ENCODE measurements at places on chromosomes 5 and 9.
A peak's percentile ranks its signal among the peaks of the same experiment; 100 is the strongest.

DNA sequence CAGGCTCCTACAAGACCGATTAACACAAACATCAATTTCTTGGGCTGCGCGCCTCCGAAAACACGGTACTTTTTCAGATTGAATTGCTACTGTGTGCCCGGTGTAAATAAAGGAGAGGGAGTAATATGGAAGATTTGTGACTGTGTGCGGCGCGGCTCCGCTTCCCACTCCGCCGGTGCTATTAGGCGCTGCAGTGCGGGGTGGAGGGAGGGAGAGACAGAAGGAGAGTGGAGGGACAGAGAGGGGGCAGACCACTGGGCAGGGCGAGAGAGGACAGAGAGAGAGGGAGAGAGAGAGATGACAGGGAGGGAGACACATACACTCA is 24.7 kb upstream of the RNU6ATAC start:
- no peak for DNase-seq

GRCh38 chr9:112233769-112234168 is 58.7 kb upstream of the SUSD1 start:
- peak; percentile 79 for DNase-seq

DNA sequence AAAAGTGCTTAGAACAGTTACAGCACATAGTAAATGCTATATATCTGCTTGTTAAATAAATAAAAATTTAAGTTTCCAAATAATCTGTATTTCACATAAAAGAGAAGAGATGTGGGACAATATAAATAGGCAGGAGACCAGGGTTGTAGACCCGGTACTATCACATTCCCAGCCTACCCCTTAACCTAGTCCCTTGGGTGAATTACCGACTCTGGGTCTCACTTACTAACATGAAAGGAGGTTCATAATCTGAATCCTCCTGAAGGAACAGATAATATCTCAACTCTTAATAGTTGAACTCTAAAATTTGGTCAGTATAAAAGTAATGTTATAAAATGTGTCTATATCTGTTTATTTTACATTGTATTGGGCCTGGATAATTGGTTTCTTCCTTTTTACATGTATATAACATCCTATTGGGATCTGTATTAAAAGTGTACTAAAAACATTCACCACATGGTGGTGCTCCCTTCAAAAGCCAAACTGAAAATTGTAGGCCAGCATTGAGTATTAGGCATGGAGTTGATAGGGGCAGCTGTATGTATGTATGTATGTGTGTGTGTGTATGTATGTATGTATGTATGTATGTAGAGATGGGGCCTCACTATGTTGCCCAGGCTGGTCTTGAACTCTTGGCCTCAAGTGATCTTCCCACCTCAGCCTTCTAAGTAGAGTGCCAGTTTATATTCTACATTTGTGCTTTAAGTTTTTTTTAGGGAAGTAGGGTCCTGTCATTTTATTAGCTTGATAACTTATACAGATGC is 64.2 kb upstream of the ABL1 start:
- DNase-seq: peak; percentile 74

- no peak for DNase-seq
These were observed 135.4 kb upstream of the SPEF2 start for GRCh38 chr5:35482167-35482755.

DNA sequence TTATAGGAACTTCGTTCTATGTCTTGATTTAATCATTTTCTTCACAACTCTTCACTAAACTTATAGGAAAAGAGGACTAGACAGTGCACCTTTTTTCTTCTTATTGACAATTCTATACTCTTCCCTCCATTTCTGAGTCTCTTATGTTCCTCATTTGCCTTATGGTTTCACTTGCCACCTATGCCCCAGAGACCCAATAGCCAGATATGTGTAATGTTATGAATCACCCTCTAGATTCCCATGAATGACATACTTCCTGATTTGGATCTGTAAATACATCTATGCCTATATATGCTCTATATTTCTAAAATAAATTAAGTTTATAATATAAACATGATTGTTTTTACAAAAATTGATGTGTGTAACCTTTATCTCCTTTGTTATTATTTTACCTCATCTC is 514.1 kb upstream of the MEF2C start:
- DNase-seq: no peak

DNA sequence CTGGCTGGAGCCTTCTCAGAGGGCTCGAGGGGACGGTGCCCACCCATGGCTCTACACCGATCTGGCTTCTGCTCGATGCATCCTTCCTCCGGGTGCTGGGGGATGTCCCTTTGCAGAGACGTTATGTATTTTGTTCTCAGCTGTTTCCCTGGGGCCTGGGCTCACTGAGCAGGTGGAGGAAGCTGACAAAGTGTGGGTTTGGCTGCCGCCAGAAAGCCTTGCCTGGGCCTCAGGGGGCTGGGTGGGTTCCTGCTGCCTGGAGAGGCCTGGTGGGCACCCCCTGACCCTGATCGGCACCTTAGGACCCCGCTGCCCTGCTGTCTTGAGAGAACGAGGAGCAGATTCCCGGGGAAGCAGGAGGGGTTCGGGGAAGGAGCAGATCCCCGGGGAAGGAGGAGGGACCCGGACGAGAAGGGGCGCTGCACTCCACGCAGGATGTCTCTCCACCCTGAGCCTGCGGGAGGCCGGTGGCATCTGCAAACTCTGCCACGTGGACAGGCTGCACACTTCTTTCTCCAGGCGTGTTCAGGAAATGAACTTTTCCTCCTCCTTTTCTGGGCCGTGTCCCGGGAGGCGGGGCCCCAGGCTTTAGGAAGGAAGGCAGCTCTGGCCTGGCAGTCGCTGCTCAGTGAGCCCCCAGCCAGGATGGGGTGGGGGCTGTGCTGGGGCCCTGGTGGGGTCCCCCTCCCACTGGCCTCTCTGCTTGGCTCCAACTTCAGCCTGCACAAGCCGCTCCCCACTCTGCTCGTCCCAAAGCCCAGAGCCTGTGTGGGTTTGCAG is 148.9 kb downstream of the RXRA start:
- peak; percentile 81 for DNase-seq

DNA sequence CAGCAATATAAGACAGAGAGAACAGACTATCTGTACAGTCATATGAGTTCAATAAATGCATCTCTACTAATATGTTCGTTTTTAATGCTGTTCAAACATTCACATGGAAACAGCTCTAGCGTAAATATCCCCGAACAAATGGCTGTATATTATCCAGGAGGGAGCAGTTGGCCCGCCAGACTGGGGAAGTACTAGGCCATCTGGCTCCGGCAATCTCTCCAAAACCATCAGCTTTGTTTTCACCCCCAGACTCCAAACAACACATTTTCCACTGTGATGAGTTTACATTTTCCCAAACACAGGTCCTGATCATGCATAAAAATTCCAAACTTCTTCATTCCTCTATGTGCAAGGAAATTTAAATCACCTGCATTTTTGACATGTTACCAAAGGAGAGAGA is 8.7 kb downstream of the EBF1 start:
- no peak for DNase-seq

GRCh38 chr9:20683351-20684034 is 566 bp upstream of the FOCAD start:
- peak; percentile 75 for DNase-seq

- DNase-seq: no peak
These were observed 1816.1 kb upstream of the C9orf72 start for GRCh38 chr9:29389421-29389820.

- DNase-seq: no peak
These were observed 6.6 kb downstream of the ZNF618 start for GRCh38 chr9:113882636-113883164.

DNA sequence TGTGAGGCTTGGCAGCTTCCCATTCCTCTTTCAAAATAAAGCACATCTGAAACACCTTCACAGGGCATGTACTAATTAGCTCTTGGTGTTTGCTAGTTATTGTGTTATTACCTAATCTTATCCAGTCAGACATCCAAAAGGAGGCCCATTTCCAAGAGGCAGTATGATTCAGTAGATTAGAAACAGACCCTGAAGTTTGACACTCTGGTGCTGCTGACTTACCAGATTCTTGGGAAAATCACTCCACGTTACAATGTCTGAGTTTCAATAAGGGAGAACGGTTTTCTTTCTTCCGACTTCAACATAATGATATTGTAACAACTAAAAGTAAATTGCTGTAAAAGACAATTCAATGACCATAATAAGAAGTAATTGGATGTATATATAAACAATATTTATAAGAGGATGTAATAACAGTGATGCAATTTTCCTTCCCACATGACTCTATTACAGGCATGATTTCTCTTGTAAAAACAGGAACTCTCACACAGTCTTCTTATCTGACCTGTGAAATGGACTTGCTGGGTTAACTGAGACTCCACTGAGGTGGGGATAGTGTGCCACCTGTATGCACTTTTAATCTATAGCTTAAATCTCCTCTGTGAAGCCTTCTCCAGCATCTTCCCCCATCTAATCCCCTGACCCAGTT is 181.3 kb upstream of the ELL2 start:
- peak; percentile 47 for DNase-seq

GRCh38 chr5:122816756-122817155 is 28.7 kb upstream of the SNX24 start:
- no peak for DNase-seq

DNA sequence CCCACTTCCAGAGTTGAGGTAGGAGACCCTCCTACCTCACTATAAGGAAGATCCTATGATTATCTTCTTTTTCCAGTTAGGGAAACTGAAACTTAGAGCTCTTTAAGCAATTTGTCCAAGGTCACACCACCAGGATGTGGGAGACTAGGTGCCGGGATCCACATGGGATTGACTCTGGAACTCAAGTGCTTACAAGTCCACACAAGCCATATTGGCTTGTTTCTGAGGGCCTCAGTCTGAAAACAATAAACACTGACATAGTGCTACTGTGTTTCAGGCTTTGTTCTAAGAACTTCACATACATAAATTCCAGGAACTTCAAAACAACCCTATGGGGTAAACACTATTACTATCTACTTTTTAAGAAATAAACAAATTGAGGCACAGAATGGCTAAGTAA is 481.3 kb downstream of the ZSWIM6 start:
- no peak for DNase-seq

DNA sequence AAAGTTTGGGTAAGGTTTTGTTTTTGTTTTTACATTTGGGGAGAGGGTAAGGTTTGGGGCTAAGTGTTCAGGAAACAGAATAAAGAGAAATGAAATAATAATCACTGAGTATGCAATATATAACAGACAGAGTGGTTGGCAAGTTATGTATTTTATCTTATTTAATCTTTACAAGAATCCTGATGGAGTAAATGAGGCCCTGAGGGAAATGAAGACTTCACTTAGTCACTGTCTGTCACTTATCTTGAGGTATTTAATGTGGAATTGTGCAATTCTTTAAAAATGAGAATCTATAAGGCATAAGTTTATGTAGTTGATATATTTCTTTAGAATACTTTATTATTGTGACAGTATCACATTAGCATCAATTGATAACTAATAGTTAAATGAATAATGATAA is 48.1 kb downstream of the TEK start:
- DNase-seq: peak; percentile 32

- no peak for DNase-seq
These were observed 1348.3 kb upstream of the CDH9 start for GRCh38 chr5:28386712-28387111.

- DNase-seq: no peak
These were observed 143.8 kb upstream of the PPP1R26 start for GRCh38 chr9:135335691-135336181.

DNA sequence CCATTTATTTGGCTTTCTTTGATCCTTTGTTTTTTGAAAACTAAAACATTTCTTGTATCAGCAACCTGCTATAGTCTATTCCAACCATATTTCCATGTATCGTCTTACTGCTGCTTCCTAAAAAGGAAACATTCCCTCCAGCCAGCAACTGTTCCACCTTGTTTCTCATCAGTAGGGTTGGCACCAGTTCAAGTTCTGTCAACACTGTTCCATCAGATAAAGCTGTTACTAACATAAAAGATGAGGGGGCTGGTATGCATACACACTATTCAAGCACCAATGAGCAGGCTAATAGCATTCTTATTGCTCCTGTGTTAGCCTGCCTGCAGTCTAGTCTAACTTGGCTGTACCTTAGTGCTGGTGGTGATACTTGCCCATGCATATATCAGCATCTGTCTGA is 178.3 kb downstream of the CWC27 start:
- DNase-seq: no peak

DNA sequence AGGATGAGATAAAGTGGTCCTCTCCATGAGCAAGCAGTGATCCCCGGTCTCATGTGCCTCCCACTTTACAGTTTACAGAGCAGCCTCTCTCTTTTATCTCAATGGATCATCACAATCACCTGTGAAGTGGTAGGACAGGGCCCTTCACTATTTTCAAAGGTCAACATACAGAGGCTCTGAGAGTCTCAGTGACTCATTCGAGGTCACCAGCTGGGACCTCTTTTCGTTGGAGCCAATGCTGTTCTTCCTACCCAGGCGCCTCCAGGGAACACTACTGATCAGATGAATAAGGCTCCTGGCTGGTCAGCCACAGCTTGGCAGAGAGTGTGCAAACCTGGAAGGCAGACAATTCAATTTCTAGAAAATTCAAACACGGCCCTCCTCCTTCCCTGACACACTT is 16.6 kb downstream of the GGTA1 start:
- DNase-seq: peak; percentile 26

GRCh38 chr5:14397717-14398116 is 183.9 kb upstream of the OTULINL start:
- peak; percentile 89 for DNase-seq

GRCh38 chr9:37029304-37029775 is 4.7 kb downstream of the PAX5 start:
- DNase-seq: no peak

- no peak for DNase-seq
These were observed 24.3 kb downstream of the ISOC1 start for GRCh38 chr5:129118826-129119225.

DNA sequence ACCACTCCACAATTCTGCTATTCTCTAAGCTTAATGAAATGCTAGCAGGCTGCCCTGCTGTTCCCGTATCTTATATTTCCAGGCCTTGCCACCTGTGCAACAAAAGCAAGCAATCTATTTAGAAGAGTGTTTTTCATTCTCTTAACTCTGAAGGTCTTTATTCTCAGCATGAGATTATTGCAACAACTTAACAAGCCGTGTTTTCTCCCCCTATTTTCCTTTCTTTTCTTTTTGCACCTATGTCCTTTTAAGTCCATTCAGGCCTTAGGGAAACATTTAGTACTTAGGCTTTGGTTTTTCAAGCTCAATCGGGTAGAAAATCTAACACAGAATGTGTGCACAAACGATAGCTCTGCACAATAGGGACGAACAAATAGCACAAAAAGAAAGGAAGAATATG is 89.6 kb upstream of the DMRTA1 start:
- DNase-seq: no peak

DNA sequence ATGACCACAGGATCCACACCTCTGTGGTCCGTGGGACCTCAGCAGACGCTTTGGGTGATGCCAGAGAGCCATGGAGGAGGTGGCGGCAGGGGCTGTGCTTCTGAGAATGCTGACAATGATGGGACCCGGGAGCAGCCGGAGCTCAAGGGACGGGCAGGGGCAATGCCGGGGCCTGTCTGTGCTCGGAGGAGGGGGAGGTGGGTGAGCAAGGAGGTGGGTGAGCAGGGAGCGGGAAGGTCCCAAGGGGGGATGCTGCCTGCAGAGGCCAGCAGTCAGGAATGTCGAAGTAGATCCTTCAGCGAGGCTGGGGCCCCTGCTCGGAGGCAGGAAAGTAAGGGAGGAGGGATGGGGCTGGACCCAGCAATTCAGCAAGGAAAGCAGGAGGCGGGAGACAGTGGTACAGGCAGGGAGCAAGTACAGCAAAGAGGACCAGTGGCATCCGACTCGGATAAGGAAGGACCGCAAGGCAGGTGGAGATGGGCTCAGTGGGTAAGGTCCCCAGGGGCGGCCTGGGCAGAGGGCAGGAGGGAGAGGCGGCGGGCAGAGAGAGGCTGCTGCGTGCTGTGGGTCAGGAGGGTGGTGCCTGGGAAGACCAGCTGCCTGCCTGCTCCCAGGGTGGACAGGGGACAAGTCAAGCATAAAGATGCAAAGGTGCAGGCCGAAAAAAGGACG is 49.0 kb downstream of the ADAMTS2 start:
- no peak for DNase-seq

All from EL (cell line).